Liver (tissue), 10 donors: ENCODE measurements at places on chromosomes 2 and 18.

DNA sequence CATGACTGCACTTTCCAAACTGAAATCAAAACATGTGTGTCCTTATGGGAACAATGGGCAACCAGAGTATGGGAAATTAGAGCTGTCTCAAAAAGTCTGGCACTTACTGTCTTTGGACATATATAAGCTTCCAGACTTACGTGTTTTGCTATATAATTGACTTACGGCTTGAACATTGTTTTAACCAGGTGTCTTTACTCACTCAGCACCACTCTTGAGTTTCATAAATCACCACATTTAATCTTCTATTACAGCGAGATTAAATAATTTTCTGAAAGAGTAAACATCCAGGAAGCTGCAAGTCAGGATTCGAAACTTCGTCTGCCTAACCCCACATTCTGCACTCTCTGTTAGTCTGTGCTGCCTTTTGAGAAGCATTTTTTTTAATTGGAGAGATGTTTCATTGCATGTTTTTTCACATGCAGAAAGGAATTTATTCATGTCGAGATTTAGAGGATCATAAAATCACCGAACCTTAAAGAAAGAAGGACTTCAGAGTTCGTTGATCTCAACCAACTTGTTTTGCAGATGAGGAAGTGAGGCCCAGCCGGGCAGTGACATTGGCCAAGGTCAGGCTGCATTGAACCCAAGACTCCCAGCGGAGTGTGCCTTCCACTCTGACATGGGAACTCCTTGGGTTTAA lies 137.3 kb downstream of the SETBP1 start:
- no peak for DNase-seq
- H3K4me1 ChIP-seq: peaks cover 4% of the 10 kb centered on the region
- H3K27ac ChIP-seq: no peak overlapping the region
- no peaks in the 10 kb centered on the region for H3K36me3 ChIP-seq
- no peak overlapping the region for H3K4me3 ChIP-seq

- no peaks in the 10 kb centered on the region for H3K4me1 ChIP-seq
- H3K36me3 ChIP-seq: no peaks in the 10 kb centered on the region
- H3K27me3 ChIP-seq: no peaks in the 10 kb centered on the region
- H3K27ac ChIP-seq: no peak overlapping the region
These were observed 42.7 kb upstream of the REG3G start for GRCh38 chr2:78982638-78983330.

DNA sequence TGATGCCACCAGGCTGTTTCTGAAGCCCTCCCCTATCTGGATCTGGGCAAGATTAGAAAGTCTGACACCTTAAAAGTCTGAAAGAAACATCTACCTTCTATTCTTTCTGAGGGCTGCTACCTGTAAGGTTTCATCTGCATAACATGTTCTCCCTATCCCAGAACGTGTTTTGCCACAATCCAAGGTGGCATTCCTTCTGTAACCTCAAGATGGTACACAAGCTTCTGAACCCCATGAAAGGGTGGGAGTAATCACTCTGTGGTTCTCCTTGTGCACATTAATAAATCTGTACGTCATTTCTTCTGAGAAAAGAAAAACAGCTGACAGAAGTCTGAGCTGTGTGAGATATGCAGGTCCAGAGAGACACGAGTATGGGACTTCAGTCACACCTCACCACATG lies 41.8 kb upstream of the MSH6 start:
- H3K27ac ChIP-seq: no peak overlapping the region
- no peak for DNase-seq
- no peaks in the 10 kb centered on the region for H3K27me3 ChIP-seq
- H3K4me1 ChIP-seq: no peaks in the 10 kb centered on the region
- no peak overlapping the region for H3K4me3 ChIP-seq

DNA sequence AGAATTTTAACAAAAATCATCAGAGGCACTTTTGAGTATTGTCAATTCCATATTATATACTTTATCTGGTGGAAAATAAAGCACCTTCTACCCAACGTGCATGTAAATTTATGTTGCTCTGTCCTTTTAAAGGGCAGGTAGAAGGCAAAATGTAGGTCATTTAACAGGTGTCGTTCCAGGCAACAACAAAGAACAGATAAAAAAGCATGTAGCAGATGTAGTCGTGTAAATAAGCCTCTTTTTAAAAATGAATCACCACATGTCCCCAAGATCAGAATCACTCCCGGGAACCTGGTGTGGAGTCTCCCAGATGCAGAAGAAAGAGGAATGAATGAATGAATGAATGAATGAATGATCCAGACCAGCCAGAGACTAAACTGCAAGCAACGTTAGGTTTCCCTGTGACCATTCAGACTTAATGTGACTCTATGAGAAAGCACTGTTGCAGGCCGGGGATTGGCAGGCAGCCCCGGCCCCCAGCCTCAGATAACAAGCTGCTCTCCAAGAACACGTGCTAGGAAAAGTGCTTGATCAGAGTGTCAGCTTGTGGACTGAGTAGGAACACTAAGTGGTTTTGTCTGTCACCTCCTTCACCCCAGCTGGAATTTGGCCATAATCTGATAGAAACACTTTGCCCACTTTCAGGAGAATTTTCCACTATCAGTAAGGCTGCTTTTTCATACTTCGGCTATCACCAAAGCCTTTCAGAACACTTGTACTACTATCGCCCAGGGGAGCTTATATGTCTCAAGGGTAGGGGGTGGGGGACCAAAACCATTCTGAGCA lies 100.6 kb downstream of the CDK15 start:
- H3K4me1 ChIP-seq: no peaks in the 10 kb centered on the region
- DNase-seq: no peak
- H3K4me3 ChIP-seq: no peak overlapping the region
- no peaks in the 10 kb centered on the region for H3K27me3 ChIP-seq
- no peaks in the 10 kb centered on the region for H3K36me3 ChIP-seq

- no peak overlapping the region for H3K27ac ChIP-seq
- no peaks in the 10 kb centered on the region for H3K4me1 ChIP-seq
- no peaks in the 10 kb centered on the region for H3K27me3 ChIP-seq
- DNase-seq: no peak
- H3K36me3 ChIP-seq: no peaks in the 10 kb centered on the region
These were observed 294.4 kb upstream of the MC4R start for GRCh38 chr18:60667016-60667415.

GRCh38 chr2:221001381-221001801 lies 570.7 kb downstream of the EPHA4 start:
- H3K4me1 ChIP-seq: no peaks in the 10 kb centered on the region
- no peaks in the 10 kb centered on the region for H3K36me3 ChIP-seq
- H3K27me3 ChIP-seq: no peaks in the 10 kb centered on the region
- no peak overlapping the region for H3K27ac ChIP-seq
- no peak overlapping the region for H3K4me3 ChIP-seq
- DNase-seq: no peak

- no peak overlapping the region for H3K4me3 ChIP-seq
- H3K27ac ChIP-seq: no peak overlapping the region
- H3K27me3 ChIP-seq: no peaks in the 10 kb centered on the region
- H3K4me1 ChIP-seq: peaks cover 8% of the 10 kb centered on the region
- DNase-seq: no peak
These were observed 4.5 kb downstream of the TIMM21 start for GRCh38 chr18:74152857-74153256.

GRCh38 chr2:170224692-170225294 lies 46.8 kb downstream of the MYO3B start:
- no peaks in the 10 kb centered on the region for H3K36me3 ChIP-seq
- no peak overlapping the region for H3K4me3 ChIP-seq
- H3K27me3 ChIP-seq: no peaks in the 10 kb centered on the region
- H3K4me1 ChIP-seq: no peaks in the 10 kb centered on the region
- H3K27ac ChIP-seq: no peak overlapping the region

DNA sequence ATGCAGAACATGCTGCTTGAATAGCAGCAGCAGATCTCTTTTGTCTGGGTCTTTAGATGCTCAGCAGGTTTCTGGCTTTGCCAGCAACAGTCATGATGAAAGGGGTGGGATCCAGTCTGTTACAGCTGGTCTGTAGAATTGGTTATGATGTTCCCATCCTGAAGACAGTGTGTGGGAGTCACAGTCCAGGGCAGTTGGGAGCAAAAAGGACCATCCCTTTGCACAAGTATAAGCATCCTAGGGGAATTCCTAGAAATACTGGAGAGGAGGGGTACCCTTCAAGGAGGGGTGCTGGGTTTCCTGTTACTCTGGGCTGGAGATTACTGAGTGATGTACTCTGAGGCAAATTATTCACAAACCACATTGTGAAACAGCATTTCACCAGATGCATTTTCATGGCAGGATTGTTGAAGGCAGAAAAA lies 119.9 kb upstream of the RND3 start:
- H3K4me3 ChIP-seq: no peak overlapping the region
- no peaks in the 10 kb centered on the region for H3K4me1 ChIP-seq
- DNase-seq: no peak
- H3K27me3 ChIP-seq: no peaks in the 10 kb centered on the region

DNA sequence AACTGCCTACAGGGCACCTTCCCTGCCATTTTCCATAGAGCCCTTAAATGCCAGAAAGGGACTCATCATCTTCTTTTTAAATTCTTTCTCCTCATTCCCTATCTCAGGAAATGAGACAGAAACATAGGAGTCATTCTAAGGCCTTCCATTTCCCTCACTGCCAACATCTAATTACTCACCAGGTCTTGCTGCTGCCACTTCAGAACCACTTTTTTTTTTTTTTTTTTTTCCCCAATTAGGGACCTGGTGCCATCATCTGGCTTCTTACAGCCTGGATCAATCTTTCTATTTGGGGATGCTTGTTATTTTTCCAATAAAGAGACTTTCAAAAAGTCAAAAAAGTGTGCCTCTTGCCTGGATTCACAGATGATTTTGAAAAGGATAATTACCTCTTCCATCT lies 373.4 kb downstream of the LPIN1 start:
- no peaks in the 10 kb centered on the region for H3K36me3 ChIP-seq
- H3K27me3 ChIP-seq: no peaks in the 10 kb centered on the region
- no peak overlapping the region for H3K4me3 ChIP-seq
- H3K4me1 ChIP-seq: no peaks in the 10 kb centered on the region
- H3K27ac ChIP-seq: no peak overlapping the region
- DNase-seq: no peak

DNA sequence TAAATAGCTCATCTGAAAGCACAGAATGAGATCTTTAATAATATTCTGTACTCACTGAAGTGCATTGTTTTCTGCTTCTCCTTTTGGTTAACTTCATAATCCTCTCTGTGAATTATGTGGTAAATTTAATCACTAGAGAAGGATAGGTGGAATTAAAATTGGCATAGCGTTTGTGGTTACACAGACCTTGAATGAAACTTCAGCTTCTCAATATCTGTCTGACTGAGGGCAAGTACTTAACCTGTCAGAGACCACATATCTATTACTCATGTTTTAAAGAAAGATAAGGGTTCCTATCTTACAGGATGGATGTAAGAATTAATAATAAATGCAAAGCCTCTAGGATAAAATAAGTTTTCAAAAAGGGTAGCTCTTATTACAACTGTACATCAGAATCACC lies 861.8 kb downstream of the TRIB2 start:
- H3K27ac ChIP-seq: no peak overlapping the region
- H3K27me3 ChIP-seq: no peaks in the 10 kb centered on the region
- no peak overlapping the region for H3K4me3 ChIP-seq
- no peaks in the 10 kb centered on the region for H3K4me1 ChIP-seq

GRCh38 chr2:154849482-154849881 lies 151.0 kb downstream of the KCNJ3 start:
- no peak for DNase-seq
- H3K27ac ChIP-seq: no peak overlapping the region
- H3K4me3 ChIP-seq: no peak overlapping the region
- H3K4me1 ChIP-seq: peaks cover 17% of the 10 kb centered on the region

DNA sequence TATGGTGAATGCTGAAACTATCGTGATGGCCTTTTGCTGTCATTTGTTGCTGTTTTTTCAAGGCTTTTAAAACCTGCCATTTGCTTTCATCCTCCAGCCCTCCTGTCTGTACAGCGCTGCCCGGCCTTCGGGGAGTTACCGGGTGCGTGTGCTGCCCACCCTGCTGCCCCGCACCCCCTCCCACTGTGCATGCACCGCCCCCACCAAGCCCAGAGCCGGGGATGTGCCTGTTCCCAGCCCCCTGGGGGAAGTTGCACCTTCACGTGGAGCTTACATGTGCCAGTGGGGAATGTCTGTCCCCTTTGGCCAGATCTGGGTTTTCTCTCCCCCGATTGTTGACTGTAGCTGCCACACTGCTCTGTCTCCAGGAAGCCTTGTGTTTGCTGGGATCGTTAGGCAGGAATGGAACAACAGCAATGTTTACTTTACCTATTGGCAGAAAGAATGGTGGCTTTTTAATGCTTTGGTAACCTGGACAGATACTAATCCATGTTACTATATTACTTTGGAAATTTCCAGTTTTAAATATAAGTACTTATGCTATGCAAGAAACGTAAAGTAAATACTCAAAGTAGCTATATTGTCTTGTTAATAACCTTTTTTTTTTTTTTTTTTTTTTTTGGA lies 64.8 kb upstream of the RBM44 start:
- H3K4me3 ChIP-seq: peak overlapping the region; percentile 26
- H3K36me3 ChIP-seq: peaks cover 3% of the 10 kb centered on the region
- peak overlapping the region; percentile 96 for H3K27ac ChIP-seq

GRCh38 chr2:144132357-144132756 lies 387.6 kb downstream of the ZEB2 start:
- H3K4me3 ChIP-seq: no peak overlapping the region
- no peaks in the 10 kb centered on the region for H3K27me3 ChIP-seq
- H3K36me3 ChIP-seq: no peaks in the 10 kb centered on the region
- no peak overlapping the region for H3K27ac ChIP-seq

DNA sequence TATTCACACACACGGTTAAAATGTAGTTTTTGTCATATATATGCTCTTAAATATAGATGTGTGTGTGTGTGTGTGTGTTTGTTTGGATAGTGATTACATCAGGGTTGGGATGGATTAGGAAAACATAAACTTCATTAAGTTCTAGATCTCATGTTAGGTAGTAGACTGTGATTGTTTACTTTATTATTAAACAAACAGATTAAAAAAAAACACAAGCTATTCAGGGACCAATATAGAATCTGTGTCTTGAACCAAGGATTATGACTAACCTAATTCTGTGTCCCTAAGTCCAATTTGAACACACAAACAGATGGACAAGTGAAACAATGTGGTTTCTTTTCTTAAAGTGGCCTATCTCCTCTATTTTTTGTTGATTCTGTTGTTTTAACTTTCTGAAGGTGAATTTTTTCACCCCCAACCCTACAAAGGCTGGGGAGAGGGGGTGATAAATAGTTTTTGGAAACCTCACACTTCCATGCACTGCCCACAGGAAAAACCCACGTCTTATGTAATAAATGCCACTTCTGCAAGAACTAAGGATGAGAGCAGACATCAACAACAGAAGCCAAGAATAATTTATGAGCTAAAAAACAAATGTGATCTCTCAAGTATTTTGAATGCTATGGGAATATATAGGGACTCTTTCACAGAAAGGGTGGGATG lies 40.7 kb downstream of the IL1R2 start:
- H3K27me3 ChIP-seq: no peaks in the 10 kb centered on the region
- H3K4me3 ChIP-seq: no peak overlapping the region
- no peaks in the 10 kb centered on the region for H3K36me3 ChIP-seq
- no peak for DNase-seq
- H3K27ac ChIP-seq: peak overlapping the region; percentile 89

DNA sequence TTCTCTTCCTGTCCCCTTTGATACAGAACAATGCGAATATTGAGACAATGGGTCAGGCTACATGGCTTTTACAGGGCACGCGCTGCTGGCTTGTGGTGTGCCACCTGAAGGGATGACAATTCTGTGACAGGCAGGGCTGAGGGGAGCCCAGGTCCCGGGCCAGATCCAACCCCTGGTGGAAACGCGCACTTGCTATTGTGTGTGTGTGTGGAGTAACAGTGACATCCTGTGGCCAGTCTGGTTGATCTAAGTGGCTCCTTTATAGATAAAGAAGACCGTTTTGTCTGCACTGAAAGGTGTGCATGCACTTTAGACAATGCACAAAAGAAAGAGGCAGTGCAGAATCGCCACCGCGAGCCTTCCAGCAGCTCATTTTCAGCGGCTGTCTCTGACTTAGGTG lies 273.6 kb downstream of the HRH4 start:
- no peaks in the 10 kb centered on the region for H3K27me3 ChIP-seq
- no peak for DNase-seq
- H3K4me1 ChIP-seq: no peaks in the 10 kb centered on the region
- H3K4me3 ChIP-seq: no peak overlapping the region
